ENCODE measurements at places on chromosomes 1 and 21.
A peak's percentile ranks its signal among the peaks of the same experiment; 100 is the strongest.

DNA sequence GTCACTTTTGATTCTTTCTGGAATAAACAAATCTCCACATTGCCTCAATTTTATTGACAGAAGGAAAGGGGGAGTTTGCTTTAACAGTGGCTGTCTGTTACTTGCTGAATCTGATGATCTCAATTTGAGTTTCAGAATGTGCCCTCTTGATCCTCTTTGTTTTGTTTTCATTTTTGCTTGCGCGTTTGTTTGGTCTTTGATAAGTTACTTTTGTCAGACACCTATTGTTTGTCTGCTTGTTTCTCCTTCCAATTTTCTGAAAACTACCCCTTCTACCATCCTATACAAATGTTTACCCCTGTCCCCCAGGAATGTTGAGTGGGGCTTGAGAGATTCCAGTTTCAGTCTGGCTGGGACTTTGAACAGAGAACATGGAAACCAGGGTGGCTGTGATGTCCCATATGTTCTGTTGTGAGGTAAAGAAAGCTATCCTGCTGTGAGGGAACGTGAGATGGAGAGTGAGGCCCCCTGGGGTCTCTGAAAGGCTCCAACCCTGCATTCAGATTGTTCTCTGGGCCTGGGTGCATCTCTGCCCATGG, 11.8 kb upstream of the XCL2 start:
- no peak for DNase-seq

- DNase-seq, result no peak
Measured at GRCh38 chr21:45485686-45486442, 56.4 kb downstream of the SLC19A1 start.

GRCh38 chr1:36136535-36136934, 11.5 kb upstream of the COL8A2 start:
- DNase-seq, result no peak

DNA sequence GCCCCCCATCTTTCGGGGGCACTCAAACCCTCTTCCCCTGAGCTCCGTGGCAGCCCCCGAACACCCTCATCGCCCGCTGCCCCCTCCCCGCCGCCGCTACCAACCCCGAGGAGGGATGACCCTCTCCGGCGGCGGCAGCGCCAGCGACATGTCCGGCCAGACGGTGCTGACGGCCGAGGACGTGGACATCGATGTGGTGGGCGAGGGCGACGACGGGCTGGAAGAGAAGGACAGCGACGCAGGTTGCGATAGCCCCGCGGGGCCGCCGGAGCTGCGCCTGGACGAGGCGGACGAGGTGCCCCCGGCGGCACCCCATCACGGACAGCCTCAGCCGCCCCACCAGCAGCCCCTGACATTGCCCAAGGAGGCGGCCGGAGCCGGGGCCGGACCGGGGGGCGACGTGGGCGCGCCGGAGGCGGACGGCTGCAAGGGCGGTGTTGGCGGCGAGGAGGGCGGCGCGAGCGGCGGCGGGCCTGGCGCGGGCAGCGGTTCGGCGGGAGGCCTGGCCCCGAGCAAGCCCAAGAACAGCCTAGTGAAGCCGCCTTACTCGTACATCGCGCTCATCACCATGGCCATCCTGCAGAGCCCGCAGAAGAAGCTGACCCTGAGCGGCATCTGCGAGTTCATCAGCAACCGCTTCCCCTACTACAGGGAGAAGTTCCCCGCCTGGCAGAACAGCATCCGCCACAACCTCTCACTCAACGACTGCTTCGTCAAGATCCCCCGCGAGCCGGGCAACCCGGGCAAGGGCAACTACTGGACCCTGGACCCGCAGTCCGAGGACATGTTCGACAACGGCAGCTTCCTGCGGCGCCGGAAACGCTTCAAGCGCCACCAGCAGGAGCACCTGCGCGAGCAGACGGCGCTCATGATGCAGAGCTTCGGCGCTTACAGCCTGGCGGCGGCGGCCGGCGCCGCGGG, 837 bp downstream of the FOXD3 start:
- DNase-seq, result peak; percentile 83

GRCh38 chr1:55534565-55535121, 319.5 kb upstream of the USP24 start:
- no peak for DNase-seq

GRCh38 chr21:27070861-27071670, 104.2 kb upstream of the ADAMTS5 start:
- no peak for DNase-seq

GRCh38 chr1:212974711-212975110, 24.4 kb downstream of the VASH2 start:
- no peak for DNase-seq

- DNase-seq, result no peak
Measured at GRCh38 chr21:44867464-44867863, 6.0 kb downstream of the PTTG1IP start.

GRCh38 chr1:117312453-117313138, 54.7 kb upstream of the MAN1A2 start:
- DNase-seq, result no peak

DNA sequence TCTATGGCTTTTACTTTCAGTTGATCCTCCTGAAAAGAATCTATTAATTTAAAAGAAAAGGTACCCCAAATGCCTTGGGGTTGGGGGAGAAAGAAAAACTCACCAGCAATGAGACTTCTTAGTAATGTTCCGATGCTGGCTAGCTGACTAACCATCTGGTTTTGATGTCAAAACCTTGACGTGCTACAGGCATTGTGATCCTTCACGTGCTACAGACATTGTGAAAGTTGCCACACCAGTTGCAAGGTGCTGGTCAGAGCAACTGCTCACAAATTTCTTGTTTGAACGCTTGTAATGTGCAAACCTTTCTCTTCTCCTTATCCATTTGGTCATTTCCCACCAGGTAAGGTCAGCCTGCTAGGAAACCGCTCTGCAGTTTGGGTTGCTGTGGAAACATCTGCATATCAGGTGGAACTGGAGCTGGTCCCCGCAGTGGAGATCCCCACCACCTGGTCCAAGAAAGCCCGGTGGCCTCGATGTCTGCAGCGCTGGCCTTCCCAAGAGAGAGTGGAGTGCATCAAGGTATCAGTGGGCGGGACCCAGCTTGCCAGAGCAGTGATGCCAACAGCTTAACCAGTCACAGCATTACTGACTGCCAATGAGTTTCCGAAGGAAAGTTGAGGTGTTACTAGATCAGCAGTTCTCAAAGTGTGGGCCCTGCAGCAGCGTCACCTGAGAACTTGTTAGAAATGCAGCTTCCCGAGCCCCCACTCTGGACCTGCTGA, 16.1 kb downstream of the MAB21L3 start:
- no peak for DNase-seq

DNA sequence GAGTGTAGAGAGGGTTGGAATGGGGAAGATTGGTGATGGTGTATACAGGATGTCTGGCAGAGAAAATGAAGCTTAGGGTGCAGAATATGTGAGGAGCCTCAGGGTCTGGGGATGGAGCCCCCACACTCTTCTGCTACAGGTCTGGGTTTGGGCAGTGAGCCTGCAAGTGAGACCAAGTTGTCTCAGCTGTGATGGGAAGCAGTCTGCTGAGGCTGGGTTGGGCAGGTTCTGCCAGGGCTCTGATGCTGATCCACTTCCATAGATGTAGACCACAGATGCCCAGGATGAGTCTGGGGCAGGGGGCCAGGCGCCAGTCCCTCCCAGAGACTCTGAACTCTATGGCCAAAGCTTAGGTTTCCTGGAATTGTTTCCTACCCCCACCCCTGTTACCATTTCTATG, 516.9 kb downstream of the PTPRU start:
- no peak for DNase-seq

- no peak for DNase-seq
Measured at GRCh38 chr1:19076841-19077616, 120.6 kb upstream of the IFFO2 start.

GRCh38 chr1:238115852-238116251, 225.1 kb upstream of the ZP4 start:
- no peak for DNase-seq

GRCh38 chr1:204567071-204567470, 50.9 kb downstream of the MDM4 start:
- no peak for DNase-seq
